ENCODE measurements at places on chromosomes 13 and 19.
A peak's percentile ranks its signal among the peaks of the same experiment; 100 is the strongest.

DNA sequence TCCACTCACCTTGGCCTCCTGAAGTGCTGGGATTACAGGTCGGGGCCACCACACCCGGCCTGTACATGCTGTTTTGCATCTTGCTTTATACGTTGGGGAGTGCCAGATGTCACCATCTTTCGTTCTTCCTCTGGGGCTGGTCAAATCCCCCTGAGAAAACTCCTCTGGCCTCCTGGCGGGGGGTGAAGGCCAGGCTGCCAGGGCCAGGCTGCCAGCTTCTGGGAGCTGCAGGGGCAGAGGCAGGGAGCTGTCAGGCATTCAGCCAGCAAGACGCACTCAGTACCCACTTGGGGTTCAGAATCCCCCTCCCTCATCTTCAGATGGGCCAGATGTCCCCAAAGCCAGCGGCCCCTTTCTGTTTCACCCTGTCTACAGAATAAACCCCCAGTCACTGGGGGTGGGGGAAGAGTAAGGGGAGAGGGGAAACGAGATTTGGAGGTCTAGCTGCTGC lies 16.1 kb downstream of the ZSWIM9 start:
- DNase-seq = no peak

DNA sequence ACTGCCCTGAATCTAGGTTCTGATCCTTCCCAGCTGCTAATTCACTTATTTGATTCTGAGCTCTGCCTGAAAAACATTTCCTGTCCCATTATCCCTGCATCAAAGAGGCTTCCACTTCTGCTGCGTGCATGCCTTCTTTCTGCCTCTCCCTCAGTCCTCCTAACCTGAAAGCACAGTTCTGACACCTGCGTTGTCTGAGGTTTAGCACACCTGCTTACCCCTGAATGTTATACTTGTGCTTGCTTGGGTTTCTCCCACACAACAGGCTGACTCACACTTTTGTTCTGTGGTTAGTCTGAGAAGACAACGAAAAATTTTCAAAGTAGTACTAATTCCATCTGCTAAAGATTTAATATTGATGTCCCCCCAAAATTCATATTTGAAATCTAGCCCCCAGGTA lies 3.1 kb upstream of the SOHLH2 start:
- DNase-seq = no peak

DNA sequence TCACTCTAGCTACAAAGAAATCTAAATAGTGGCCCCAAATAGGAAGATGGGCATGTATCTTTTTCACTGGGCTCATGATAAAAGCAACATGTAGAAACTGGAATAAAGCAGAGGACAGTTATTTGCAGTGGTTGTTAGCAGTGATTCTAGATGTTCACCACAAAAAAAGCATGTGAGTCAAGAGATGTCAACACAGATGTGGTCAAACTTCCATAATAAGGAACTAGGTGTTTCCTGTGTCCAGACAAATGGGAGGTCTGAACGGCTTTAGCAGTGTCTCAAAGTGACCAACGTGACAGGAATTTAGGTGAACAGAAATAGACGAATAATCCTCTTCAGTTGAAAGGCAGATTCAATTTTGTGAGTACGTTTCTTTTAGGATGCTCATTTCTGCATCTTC lies 162.7 kb downstream of the TBC1D4 start:
- DNase-seq = peak; percentile 41

- no peak for DNase-seq
These were observed 5.9 kb upstream of the TMEM255B start for GRCh38 chr13:113753171-113753570.

DNA sequence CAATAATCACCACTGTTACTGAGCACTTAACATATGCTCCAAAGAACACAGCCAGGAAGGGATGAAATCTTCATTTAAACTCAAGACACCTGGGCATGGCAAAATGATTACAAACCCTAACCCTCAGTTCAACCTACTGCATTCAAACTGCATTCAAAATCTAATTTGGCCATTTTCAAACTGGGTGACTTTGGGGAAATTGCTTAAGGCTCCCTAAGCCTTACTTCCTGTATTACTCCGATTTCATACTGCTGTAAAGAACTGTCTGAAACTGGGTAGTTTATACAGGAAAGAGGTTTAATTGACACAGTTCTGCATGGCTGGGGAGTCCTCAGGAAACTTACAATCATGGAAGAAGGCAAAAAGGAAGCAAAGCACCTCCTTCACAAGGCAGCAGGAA lies 50.4 kb downstream of the CBY2 start:
- DNase-seq = no peak

DNA sequence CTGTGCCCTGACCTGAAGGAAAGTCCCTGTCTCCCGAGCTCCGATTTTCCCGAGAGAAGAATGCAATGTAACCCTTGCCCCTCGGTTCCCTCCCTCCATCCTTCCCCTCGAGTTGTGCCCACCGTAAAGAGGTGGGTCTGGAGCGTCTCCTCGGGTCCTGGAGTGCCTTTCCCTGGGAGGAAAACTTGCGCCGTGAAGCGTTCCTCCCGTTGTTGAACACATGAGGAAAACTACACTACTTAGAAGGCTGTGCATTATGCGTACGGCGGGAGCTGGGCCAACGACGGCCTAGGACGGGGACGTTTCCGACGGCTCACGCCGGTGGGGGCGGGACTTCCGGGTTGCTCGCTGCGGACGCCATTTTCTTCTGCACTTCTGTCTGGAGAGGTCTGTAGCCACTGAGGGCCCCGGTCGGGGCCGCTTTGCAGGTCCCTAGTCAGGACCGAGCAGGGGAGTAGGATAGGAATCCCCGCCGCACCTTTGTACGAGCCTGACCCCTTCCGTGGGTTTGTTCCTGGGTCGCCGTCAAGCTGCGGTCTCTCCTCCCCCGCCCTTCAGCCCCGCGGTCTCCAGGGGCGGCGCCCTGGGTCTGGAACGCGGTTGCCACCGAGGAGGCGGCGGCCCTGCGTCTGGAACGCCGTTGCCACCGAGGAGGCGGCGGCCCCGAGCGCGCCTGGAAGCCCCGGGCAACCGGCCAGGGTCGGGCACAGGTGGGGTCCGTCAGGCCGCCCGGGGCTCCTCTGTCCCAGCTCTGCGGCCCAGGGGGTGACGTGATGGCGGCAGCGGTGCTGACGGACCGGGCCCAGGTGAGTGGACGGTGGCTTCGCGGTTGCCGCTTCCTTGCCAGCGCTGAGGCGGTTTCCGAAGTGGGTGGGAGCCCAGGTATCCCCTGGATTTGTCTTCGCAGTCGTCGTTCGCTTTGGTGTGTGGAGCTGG lies at the start of gene ZNF264:
Gene ZNF264 (plus strand): TSS at position 360 of the 936 bp plus-strand sequence. CDS start 414 bp downstream, at position 774.
- DNase-seq = peak; percentile 94

- no peak for DNase-seq
These were observed 85.5 kb upstream of the FGF14 start for GRCh38 chr13:102487330-102487729.

- DNase-seq = no peak
These were observed 812.8 kb upstream of the SLC10A2 start for GRCh38 chr13:103878891-103879605.
